ENCODE measurements at places on chromosomes 7 and 10.

DNA sequence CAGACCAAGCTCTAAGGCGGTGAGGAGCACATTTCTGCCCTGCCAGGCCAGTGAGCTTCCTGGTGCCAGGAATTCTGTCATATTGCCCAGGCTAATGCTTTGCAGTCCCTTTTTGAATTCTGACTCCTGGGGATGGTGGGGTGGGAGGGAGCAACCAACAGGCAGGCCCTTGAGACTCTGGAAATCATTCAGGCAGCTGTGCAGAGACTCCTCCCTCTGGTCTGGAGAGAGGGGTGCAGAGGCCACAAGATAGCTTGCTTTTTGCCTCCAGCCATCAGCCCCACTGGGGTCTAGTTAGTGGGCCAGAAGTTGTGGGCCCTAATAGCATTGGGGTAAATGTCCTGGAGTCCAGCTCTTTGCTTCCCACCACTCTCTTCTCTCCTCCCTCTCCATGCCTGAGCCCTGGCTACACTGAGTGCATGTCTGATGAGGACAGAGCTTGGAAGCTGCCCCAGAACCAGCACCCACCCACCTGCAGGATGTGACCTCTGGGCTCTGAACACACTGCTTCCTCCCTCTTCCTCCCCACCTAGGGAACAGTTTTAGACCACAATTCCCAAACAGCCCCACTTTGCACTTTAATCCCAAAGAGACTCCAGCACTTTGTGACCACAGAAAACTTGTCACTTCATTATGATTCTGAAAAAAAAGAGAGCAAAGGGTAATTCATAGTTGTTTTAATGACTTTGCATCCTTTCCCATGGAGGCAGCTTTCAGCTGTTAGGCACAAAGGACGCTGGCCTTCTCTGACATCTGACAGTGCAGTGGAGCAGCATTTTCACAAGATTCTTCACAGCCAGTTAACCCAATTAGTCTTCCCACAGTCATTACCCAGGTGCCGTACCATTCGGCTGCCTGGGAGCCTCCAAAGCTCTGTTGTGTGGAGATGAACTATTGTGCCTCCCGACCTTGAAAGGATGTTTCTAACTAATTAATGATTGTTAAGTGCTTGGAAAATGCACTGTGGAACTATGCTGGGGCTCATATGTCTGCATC, 262.5 kb downstream of the TRIL start:
- no peak for DNase-seq

- DNase-seq = no peak
These were observed 713 bp upstream of the HOGA1 start for GRCh38 chr10:97583476-97583875.

GRCh38 chr7:91128683-91129348, 135.4 kb upstream of the FZD1 start:
- DNase-seq = no peak

DNA sequence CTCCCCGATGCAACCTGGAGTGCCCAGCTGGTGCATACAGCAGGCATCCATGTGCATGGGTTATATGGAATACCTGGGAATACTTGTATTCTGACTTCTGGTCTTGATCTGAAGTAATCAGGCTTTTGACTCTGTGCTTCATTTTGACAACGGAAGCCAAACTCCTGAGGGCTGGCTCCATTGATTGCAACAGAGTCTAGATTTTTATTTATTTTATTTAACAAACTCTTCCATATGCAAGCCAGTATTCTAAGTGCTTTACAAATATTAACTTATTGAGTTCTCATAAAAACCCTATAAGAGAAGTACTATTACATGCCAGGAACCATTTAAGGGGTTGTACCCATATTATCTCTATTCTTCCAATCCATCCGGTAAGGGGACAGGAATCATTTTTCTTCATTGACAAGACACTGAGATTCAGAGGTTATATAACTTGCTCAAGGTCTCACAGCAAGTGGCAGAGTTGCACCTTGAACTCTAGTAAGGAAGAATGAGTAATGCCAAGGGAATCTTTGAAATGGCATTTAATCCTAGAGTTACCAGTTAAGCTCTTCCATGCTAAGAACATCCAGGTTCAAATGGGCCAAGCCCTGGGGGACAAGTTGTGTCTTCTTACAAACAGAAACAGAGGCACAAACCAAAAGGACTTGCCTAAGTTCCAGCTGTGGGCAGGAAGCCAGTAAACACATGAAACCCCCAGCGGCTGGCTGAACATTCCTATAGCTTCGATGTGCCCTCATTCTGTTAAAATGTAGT, 241.0 kb downstream of the WDR11 start:
- DNase-seq = no peak

GRCh38 chr7:98930921-98931320, 52.6 kb downstream of the TRRAP start:
- no peak for DNase-seq
